ENCODE measurements at places on chromosomes 13 and 19.

GRCh38 chr19:45391346-45391745 lies 13.5 kb downstream of the PPP1R13L start:
- no peak for DNase-seq

DNA sequence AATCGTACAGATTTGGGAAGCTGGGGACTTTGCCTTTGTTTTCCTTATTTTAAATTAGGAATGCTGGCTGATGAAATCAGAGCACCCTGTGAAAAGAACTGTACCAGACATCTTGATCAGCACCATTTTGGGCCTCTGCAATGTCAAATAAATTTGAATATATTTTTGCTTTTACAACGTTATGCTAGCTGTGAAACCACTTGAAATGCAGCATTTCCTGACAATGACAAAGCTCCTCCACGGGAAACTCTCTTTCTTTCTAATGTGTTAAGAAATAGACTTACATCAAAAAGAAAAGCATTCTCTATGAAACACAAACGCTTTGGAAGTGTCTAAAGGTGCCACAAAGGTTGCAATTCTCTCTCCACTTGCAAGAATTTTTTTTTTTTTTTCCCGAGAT lies 47.1 kb upstream of the MAP3K10 start:
- DNase-seq: no peak

GRCh38 chr13:69856331-69856730 lies 251.3 kb upstream of the ATXN8OS start:
- DNase-seq: no peak

GRCh38 chr19:30228113-30228834 lies 143.9 kb upstream of the ZNF536 start:
- DNase-seq: no peak

DNA sequence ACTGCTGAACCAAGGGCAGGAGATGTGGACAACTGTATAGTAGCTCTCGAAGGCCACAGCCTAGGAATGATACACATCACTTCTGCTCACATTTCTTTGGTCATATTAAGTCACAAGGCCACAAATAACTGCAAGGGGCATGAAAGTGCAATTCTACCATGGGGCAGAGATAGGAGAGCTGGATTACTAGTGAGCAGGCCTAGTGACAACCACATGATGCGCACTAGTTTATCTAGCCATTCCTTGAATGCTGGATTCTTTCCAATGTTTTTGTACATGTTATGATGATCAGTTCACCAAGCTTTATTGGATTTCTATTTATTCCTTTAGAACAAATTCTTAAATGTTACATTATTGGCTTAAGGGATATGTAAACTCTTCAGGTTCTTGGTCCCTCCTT lies 100.7 kb downstream of the MIPEP start:
- DNase-seq: no peak

GRCh38 chr19:32971012-32971595 lies 654 bp downstream of the CEP89 start:
- DNase-seq: no peak

GRCh38 chr19:14614099-14614412 lies 31.2 kb downstream of the CLEC17A start:
- no peak for DNase-seq

GRCh38 chr13:25659091-25659795 lies 287.5 kb downstream of the ATP8A2 start:
- no peak for DNase-seq

- DNase-seq: peak; percentile 72
Observed at GRCh38 chr19:29665215-29665825, at the start of gene PLEKHF1. TSS of gene PLEKHF1 (plus strand) at chr19:29665461. CDS start at chr19:29673840, 8,379 bp downstream.

DNA sequence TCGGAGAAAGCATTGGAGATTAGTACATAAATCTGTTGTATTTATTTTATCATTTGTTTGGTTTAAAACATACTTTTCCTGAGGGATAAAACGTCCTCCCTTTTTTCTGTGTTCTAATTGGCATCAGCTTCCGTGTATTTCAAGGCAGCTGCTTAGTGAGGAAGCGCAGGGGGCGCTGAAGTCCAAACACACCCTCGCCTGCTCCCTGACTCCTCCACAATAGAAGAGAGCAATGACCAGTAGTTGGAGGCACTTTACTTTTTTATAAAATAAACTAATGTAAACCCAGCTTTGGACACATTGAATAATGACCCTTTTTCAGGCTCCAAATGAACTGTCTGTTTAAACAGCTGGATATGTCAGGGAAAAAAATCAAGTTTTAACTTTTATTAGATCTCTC lies 79.9 kb downstream of the RNASEH2B start:
- DNase-seq: peak; percentile 65

DNA sequence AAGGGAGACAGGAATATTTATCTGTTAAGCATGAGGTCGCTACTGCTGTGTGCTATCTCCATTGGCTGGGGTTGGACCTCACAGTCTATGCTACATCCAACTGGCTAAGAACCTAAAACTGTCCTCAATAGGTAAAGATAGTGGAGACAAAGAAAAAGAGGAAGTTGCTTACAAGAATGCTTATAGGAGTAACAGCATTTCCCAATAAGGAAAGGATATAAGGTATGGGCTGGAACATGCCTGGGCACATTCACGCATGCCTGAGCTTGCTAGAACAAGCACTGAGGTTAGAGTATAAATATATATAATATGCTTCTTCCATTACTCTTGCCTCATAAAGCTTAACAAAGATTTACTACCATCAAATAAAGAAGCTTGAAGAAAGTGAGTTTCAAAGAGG lies 47.9 kb upstream of the CEACAM21 start:
- DNase-seq: no peak

DNA sequence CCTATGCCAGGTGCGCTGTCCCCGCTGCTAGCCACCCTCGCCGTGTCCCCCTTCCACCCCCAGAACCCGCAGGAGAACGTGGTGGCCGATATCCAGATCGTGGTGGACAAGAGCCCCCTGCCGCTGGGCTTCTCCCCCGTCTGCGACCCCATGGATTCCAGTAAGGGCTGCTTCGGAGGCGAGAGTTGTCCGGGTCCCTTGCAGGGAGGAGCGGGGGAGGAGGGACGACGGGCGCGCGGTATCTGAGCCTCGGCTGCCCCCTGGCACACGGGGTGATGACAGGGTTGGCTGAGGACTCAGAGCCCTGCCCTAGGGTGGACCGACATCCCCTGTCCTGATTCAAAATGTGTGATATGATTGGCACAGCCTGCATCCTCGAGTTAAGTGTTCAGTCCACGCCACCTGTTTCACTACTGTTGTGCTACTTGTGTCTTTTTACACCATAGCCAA lies 653 bp downstream of the MVB12A start:
- peak; percentile 5 for DNase-seq

DNA sequence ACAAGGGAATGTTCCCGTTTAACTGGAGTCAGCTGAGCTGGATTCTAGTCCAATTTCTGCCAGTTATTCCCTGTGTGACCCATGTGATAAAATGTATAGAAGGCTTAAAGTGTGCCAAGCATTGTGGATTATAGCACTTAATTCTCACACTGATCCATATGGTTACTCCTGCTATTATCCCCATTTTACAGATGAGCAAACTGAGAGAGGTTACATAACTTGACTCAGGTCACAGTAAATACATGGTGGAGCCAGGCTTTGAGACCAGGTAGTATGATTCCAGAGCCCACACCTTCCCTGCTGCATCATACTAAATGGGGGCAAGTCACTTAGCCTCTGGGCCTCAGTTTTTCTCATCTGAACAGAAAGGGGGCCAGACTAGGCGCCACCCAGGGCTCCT lies 2.0 kb upstream of the DHRS12 start:
- DNase-seq: no peak

DNA sequence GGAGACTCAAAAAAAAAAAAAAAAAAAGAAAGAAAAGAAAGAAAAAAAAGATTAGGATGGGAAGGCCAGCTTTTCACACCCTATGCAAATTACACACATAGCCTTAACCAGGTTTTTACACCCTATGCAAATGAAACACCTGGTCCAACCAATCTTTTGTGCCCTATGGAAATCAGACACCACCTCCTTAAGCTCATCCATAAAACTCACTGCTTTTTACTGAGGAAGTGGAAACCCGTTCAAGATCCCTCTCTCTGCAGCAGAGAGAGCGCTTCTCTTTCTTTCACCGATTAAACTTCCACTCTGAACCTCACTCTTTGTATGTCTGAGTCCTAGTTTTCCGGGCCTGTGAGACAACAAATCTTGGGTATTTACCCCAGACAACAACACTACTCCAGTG lies 25.3 kb upstream of the HOMER3 start:
- DNase-seq: no peak

- no peak for DNase-seq
Observed at GRCh38 chr19:4144666-4145249, 8.7 kb upstream of the CREB3L3 start.

GRCh38 chr19:17294051-17294891 lies 9.0 kb downstream of the ABHD8 start:
- no peak for DNase-seq

DNA sequence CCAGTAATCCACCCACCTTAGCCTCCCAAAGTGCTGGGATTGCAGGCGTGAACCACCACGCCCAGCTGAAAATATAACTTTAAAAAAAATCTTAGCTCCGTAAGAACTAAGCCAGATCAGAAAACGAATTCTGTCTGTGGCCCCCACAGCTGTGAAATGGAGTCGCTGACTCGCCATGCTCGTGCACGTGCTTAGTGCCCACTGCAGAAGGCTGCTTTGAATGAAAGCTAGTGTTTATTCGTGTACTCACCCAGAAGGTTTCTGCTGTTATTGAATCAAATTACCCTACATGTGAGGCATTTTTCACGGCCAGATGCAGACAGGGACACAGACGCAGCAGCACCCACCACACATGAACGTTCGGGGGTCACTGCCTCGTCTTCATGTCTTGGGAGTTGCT lies 61.7 kb upstream of the F7 start:
- no peak for DNase-seq

DNA sequence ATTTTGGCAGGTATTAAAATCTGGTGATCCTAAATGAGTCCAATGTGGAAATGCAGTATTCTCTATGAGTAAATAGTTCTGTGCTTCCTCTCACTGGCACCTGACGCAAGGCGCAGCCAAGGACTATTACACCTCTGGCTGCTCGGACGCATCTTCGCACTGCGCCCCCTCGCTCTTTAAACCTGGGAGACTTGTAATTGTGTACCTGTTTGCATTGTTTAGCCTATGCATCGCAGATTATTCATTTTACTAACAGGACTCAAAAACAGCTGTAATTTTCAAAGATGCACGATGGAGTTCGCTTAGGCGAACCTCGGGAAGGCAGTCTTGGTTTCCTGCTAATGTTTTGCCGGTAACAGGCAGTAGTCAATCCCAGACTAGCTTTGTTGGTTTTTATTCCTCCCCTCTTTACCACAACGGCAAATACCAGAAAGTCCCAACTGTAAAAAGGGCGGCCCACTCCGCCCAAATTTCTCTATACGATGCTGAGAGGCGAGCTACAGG lies 113.2 kb downstream of the KCNRG start:
- DNase-seq: no peak

DNA sequence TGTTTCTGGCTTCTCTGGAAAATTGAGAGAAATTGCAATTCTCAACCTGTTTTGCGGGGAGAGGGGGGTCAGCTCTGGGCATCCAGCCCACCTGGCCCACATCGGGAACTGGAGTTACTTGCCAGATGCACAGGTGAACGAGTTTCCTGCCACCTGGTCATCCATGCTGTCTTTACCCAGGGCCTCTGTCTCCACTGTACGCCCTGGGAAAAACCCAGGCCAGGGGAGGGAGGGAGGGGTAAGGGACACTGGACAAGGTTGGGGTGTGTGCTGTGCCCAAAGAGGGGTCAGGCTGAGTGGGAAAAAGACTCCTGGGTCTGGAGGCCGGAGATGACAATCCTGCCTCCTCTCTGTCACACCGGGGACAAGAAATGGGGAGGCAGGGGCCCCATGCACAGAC lies 307.6 kb downstream of the ZNF536 start:
- no peak for DNase-seq

GRCh38 chr19:1469255-1470054 lies 9.6 kb downstream of the C19orf25 start:
- DNase-seq: no peak

DNA sequence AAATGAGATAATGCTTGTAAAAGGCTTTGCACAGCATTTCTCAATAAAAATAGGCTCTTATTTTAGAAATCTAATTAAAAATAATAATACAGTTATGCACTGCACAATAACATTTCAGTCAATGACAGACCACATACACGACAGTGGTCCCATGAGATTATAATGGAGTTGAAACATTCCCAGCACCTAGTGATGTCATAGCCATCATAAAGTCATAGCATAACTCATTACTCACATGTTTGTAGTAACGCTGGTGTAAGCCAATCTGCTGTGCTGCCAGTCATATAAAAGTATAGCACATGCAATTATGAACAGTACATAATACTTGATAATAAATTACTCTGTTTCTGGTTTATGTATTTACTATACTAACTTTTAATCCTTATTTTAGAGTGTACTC lies 12.7 kb upstream of the SERPINE3 start:
- DNase-seq: no peak

DNA sequence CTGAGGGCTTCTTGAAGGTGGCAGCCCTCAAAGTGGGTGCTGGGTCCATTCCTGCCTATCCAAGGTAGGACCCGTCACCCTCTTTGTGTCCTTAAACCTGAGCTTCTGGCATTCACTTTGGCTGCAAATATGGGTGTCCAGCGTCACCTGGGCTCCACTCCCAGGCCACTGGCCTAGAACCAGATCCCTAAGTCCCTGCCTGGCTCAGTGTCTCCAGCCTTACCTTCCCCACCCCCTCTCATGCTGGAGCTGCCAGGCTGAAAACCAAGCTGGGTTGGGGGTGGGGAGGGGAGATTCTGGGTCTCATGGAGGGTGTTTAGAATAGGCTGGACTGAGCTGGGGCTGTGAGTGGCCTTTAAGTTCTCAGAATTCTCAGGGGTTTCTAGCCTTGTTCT lies 12.4 kb downstream of the PDE4A start:
- no peak for DNase-seq

DNA sequence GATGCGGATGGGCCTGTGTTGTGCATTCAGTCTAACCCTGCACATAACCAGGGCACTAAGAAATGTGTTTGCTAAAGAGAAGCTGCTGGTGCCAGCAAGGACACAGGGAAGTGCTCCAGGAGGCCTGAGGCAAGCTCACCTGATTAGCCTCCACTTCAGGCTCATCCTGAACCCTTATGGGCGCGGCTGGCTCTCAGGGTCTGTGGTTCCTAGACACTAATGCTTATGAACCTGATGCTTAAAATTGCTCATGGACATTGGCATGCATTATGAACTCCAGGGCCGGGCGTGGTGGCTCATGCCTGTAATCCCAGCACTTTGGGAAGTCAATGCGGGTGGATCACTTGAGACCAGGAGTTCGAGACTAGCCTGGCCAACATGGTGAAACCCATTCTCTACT lies 34.3 kb downstream of the SERP2 start:
- DNase-seq: no peak

- no peak for DNase-seq
Observed at GRCh38 chr13:101773062-101773461, 320.6 kb downstream of the ITGBL1 start.

Measured in NCI-H1930 (cell line).